ACHN (cell line): ENCODE measurements at places on chromosomes 1 and 21.

DNA sequence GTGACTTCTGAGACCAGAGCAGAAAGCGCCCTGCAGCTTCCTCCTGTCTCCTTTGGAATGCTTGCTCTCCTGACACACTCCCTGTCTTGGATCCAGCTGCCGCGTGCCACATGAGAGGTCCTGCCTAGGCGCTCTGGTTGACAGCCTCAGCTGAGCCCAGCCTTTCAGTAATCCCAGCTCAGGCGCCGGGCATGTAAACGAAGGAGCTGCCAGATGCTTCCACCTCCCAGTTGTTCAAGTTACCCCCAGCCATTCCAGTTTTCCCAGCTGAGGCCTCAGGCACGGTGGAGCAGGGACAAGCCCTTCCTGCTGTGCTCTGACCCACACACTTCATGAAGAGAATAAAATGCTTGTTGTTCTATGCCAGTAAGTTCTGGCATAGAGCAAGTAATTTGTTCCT is 14.3 kb upstream of the CD34 start:
- no peak for DNase-seq

GRCh38 chr1:11781297-11781696 is 19.3 kb downstream of the C1orf167 start:
- DNase-seq, result no peak

- no peak for DNase-seq
Observed at GRCh38 chr21:32613436-32614043, 1.4 kb upstream of the CFAP298 start.

GRCh38 chr1:217661407-217661806 is 30.3 kb downstream of the SPATA17 start:
- DNase-seq, result no peak

GRCh38 chr1:160365325-160365724 is 1.5 kb upstream of the NHLH1 start:
- DNase-seq, result no peak

- DNase-seq, result no peak
Observed at GRCh38 chr1:206068314-206068713, 15.3 kb downstream of the RHEX start.

GRCh38 chr21:30271611-30272010 is 11.1 kb downstream of the KRTAP24-1 start:
- no peak for DNase-seq
